ENCODE measurements at places on chromosomes 11 and 22.

DNA sequence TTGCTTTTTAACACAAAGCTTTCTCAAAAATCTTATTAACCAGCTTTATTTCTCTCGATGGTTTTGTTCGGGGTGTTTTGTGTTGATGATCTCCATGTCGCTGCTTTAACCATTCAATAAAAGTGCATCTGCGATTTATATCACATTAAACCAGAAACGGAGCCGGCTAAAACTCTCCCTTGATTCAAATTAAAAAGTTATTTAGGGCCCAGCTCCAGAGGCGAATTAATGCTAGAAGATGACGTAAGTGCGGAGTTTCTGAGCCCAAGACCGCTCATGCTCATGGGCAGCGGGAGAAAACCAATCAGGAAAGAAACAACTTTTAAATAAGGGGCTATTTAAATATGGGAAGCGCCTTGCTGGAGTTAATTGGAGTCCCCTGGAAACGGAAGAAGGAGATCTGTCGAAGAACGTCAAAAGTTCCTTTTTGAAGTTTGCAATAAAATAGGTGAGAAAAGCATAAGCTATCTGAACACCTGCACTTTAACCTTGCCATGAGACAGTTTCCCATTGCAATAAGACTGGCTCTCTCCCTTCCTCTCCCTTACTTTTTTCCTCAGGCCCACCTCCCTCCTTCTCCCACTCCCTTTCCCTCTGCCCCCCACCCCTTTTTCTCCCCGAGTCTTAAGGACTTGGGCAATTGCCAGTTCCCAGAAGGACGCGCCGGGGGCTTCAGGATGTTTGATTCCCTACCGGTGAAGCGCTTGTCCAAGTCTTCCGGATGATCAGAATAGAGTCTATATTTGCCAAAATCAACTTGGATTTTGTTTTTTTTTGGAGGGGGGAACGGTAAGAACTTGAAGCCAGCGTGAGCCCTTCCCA lies 1.9 kb upstream of the DBX1 start:
- DNase-seq, result no peak

GRCh38 chr11:101907815-101908214 lies 7.0 kb upstream of the CEP126 start:
- DNase-seq, result no peak

DNA sequence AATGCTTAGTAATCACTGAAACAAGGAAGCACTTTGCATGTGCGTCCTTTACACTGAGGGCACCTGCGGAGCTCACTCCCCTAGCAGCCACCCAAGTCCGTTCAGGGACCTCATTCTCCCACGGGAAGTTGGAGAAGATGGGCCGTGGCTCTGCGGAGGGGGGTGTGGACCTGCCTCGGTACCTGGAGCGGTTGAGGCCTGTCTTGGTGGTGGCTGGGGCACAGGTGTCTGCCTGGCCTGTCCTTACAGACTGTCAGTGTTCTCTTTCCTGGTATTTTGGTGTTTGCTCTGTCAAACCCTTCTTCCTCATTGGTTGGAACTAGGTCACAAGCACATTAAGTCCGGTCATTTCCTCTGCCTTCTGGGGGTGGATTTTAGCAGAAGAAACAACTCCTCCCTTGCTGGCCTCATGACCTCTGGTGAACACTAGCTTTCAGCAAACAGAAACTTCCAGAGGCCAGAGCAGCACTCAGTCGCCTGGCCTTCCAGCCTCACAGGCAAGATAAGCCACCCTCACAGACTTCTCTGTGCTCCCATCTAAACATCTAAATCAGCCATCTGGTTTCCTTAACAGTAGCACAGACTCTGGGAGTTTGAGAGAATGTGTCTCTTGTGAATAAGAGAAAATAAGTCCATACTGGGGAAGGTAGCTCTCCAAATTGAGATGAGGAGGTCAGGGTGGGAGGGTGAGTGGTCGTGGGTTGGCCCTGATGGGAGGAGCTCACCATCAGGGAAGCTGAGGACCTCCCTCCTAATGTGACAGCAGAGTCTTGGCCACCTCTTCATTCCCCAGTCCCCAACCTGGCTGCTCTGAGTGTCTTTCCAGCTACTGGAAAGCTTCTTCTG lies 8.6 kb downstream of the SNAP29 start:
- no peak for DNase-seq

DNA sequence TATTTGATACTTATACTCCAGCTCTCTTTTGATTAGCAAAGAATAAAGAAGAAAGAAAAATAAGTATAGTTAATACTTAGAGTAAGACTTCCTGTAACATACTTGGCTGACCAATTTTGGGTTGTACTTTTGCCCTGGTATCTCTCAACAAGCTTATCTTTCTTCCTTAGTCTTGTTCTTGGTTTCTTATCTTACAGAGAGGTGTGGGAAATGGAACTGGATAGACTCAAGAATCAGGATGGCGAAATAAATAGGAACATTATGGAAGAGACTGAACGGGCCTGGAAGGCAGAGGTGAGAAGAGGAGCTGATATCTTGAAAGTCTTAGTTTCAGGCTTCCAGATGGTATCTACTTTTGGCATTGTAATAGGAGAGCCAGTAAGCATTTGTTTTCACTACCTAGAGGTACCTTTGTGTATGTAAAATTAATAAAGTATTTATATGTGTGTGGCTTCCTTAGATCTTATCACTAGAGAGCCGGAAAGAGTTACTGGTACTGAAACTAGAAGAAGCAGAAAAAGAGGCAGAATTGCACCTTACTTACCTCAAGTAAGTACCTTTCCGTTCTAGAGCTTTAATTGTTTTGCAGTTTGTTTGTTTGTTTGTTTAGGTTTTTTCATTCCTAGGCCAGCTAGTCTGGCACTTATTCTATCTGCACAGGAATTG lies 11.3 kb upstream of the BACE1-AS start:
- DNase-seq, result no peak

DNA sequence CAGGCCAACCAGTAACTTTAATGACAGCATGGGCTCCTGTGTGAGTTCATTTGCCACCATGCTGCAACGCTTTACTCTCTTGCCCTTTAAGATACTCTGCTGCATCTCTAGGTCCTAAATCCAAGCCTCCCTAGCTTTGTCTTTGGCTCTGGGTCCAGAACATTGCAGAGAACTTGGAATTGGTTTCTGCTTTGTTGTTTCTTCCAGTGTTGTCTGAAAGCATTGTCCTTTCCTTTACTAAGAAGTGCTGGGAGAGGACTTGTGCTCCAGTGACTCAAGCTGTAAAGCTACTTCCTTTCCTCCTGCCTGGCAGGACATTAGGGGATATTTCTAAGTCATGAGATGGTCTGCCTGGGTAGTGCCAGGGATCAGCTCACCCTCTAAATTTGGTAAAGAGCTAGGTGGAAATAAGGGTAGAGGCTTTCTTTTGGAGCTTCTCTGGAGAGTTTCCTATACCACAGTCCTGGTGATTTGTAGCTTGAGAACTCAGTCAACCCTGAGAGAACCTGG lies 202.5 kb upstream of the CADM1 start:
- no peak for DNase-seq

GRCh38 chr11:116053548-116053919 lies 549.3 kb upstream of the CADM1 start:
- DNase-seq, result no peak

- no peak for DNase-seq
Measured at GRCh38 chr11:68657021-68657780, 27.1 kb upstream of the GAL start.

DNA sequence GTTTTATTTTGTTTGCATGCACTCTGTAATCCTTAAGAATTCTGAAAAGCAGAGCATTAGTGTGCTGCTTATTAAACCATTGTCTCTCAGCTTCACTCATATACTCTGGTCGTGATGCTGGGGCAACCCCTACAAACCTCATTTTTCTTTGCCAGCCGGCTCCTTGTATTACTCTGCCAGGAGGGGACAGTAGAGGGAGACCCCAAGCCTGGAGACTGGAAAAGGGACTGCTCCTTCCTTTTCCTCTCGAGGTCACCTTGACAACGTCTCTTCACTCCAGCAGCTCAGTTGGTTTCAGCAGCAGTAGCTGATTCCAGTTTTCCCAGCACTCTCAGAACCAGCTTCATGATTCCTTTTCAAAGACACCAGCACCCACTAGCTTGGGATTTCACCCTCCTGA lies 2.8 kb upstream of the JHY start:
- no peak for DNase-seq

- no peak for DNase-seq
Measured at GRCh38 chr11:60111793-60112192, 23.3 kb downstream of the MS4A2 start.

GRCh38 chr11:37905707-37906417 lies 1307.8 kb upstream of the RAG2 start:
- no peak for DNase-seq

GRCh38 chr22:43832393-43833265 lies 20.5 kb upstream of the EFCAB6 start:
- no peak for DNase-seq
